Brain pericyte (primary cell): ENCODE measurements at places on chromosomes 12 and 14.

DNA sequence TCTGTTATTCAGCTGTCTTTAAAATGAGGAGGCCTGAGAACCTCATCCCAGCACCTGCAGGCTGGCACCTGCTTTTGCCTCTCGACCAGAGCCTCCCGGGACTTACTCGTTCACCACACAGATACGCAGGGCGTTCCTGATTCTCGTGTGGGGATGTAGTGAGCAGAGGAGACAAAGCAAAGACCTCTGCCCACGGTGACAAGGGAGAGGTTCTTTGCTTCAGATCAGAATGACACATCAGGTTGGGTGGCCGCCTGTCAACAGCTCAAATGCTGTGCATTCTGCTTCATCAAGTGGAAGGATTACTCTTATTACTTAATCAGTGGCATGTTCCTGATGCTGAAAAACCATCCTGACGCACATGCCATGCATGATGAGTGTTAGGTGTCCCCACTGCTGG is 24.4 kb downstream of the DEGS2 start:
- DNase-seq = no peak

GRCh38 chr14:100323121-100323941 is at the start of gene SLC25A47:
SLC25A47 (plus strand) TSS chr14:100323339; CDS start chr14:100323415, 76 bp downstream.
- no peak for DNase-seq

DNA sequence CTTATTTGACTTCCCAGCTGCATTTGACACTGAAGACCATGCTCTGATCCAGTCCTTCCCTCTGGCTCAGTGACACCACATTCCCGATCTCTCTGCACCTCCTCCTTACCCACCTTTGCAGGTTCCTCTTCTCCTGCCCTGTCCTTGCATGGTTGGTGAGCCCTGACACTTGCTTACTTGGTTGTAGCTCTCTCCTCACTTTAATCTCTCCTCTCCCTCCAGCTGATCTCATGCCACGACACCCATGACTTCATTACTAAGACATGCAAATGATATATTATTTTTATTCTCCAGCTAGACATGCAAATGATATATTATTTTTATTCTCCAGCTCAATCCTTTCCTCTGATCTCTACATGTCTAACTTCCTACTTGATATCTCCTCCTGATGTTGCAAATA is at the start of gene SERPINA9:
SERPINA9 (minus strand) TSS at position 175 of the 400 bp plus-strand sequence. CDS start 6,357 bp downstream, outside the sequence.
- no peak for DNase-seq

- no peak for DNase-seq
Observed at GRCh38 chr14:70183991-70184390, 4.8 kb downstream of the SLC8A3 start.

- DNase-seq = no peak
Observed at GRCh38 chr12:49552014-49552413, 13.2 kb downstream of the KCNH3 start.

DNA sequence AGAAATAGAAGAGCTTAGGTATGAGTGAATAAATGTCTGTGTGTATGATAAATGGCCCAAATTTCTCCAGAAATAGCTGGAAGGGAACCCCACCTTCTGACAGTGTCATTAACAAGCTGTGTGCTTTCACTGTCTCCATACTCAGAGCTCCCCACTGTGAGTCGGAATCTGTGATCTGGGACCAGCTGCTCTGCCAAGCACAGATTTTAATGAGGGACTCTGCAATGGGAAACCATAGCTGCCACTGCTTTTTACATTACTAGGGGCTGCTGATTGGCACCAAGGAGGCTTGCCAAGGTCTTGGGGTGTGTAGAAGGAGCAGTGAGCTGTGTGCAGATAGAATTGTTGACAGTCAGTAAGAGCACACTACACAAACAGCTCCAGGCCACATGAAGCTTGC is 244.2 kb upstream of the CCDC196 start:
- DNase-seq = no peak

GRCh38 chr12:25376407-25376806 is 125.7 kb upstream of the KRAS start:
- DNase-seq = no peak

DNA sequence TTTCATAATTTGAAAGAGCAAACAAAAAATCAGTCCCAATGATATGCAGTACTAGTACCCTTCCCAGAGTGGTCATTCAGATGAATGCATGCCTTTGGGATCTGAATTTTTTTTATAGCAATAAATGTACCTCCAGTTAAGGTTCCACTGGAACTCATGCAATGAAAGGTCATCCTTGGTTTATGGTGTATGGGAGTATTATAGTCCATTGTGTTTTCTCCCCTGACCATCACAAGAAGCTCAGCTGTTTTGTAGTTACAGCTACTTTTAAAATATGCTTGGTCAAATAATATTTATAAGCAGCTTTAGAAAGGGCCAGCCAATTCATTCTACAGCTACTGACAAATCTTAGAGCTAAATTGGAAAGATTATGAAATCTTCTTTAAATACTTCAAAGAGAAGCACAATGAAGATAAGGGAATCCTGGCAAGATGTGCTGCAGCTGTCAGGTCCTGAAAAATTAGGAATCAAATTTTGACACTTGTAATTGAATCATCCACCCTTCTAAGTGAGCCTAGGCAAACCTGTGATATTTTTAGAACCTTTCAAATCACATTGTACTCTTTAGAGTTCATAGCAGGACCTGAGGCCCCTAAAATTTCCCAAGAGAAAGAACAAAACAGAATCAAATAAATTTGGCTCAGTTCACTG is 46.5 kb downstream of the IFT81 start:
- no peak for DNase-seq

DNA sequence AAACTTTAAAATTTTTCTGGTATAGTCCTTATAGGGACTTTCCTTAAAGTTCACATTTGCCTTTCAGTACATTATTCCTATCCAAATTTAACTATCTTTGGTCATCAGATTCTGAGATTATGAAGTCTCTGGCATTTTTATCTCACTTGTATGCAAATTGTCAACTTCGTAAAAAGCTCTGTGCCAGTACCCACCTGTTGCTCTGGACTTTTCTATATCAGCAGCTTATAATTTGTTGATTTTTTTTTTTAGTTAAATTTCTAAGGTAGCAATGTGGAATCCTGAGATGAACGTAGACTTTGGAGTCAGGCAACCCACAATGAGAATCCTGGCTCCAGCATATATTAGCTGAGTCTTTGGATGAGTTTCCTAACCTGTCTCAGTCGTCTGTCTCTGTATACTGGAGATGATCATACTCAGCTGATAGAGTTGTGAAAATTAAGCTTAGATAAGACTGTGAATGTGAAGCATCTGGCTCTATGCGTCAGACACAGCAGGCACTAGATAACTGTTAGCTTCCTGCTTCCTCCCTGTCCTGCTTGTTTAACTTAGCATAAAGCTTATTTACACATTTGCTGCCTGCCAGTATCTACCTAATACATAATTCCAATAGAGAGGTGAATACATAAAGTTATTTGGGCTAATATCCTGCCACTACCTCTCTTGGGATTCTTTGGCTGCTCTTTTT is 59.8 kb downstream of the MARK3 start:
- DNase-seq = no peak

- no peak for DNase-seq
Observed at GRCh38 chr12:11150832-11151231, 16.4 kb upstream of the TAS2R30 start.

- DNase-seq = no peak
Observed at GRCh38 chr14:44662250-44662891, 155.3 kb upstream of the FSCB start.

- no peak for DNase-seq
Observed at GRCh38 chr14:72523424-72524294, 370.2 kb downstream of the DPF3 start.

GRCh38 chr14:91317381-91318308 is 73.1 kb upstream of the GPR68 start:
- DNase-seq = no peak

- DNase-seq = no peak
Observed at GRCh38 chr12:4615667-4616066, 33.2 kb downstream of the AKAP3 start.

- no peak for DNase-seq
Observed at GRCh38 chr12:25764409-25764808, 194.1 kb upstream of the RASSF8 start.

DNA sequence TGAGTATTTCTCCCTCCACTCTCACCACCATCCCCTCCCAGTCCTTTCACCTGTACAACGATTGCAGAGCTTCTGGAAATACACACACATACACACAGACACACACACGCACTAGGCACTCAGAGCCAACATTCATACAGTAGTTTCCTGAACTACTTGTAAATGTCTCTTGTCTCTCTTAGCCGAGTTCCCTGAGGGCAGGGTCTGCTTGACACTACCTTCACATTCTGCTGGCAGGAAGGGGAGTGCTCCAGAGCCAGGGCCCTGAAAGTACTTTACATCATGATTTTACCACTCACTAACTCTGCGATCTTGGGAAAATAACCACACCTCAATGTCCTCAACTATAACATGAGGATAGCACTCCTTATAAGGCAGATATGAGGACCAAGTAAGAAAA is 82.7 kb downstream of the GAS2L3 start:
- DNase-seq = no peak

- no peak for DNase-seq
Observed at GRCh38 chr12:47383942-47384341, 304.2 kb upstream of the AMIGO2 start.

DNA sequence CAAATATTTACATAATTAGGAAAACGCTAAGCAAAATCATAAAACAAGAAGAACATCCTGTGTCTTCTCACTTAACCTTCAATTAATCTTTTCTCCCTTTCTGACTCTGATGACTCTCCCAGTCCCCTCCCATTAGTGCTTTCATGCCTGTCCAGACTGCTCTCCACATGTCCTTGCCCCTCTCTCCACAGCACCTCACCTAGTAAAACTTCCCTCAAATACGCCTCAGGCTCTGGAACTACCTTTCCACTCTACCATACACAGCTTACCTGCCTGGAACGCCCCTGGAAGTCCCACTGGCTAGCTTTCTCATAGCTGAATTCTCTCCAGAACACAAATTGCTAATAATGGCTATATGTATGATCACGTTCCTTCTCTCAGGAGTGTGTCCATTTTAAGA is 44.7 kb downstream of the SLC5A8 start:
- DNase-seq = no peak

- DNase-seq = no peak
Observed at GRCh38 chr14:52923902-52924575, 26.8 kb downstream of the FERMT2 start.

DNA sequence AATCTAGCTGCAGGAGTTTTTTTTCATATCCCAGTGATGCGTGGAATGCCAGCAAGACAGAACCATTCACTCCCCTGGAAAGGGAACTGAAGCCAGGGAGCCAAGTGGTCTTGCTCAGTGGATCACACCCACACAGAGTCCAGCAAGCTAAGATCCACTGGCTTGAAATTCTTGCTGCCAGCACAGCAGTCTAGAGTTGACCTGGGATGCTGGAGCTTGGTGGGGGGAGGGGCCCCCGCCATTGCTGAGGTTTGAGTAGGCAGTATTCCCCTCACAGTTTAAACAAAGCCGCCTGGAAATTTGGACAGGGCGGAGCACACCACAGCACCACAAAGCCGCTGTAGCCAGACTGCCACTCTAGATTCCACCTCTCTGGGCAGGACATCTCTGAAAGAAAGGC is 86.9 kb upstream of the STXBP6 start:
- no peak for DNase-seq

GRCh38 chr12:24977711-24978110 is 28.8 kb upstream of the BCAT1 start:
- no peak for DNase-seq

DNA sequence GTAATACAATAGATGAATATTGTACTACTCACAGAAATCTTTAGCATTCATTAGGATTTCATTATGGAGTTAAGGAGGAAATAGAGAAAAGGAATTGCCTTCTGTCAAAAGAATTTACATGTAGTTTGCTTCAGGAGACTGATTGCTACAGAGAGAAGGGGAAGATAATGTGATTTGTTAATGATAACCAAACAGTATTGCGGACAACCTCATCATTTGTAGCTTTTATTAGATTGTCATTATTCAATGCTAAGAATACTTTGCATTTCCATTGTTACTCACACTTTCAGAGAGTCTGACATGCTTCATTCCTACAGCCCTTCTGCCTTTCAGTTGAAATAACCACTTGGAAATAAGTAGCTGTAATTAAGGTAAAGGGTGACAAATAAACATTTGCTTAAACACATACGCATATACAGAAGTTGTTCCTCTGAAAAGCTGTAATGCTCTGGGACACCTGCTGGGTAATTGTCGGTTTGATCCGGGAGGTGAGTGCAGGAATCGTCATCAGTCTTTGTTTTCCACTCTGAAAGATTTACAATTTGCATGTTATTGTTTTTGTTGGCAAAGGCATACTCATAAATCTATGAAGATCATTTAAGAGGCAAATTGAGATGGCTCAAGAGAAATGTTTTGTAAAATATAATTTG is 600.2 kb downstream of the TRHDE start:
- DNase-seq = no peak

- no peak for DNase-seq
Observed at GRCh38 chr14:78758333-78758732, 588.2 kb downstream of the NRXN3 start.

DNA sequence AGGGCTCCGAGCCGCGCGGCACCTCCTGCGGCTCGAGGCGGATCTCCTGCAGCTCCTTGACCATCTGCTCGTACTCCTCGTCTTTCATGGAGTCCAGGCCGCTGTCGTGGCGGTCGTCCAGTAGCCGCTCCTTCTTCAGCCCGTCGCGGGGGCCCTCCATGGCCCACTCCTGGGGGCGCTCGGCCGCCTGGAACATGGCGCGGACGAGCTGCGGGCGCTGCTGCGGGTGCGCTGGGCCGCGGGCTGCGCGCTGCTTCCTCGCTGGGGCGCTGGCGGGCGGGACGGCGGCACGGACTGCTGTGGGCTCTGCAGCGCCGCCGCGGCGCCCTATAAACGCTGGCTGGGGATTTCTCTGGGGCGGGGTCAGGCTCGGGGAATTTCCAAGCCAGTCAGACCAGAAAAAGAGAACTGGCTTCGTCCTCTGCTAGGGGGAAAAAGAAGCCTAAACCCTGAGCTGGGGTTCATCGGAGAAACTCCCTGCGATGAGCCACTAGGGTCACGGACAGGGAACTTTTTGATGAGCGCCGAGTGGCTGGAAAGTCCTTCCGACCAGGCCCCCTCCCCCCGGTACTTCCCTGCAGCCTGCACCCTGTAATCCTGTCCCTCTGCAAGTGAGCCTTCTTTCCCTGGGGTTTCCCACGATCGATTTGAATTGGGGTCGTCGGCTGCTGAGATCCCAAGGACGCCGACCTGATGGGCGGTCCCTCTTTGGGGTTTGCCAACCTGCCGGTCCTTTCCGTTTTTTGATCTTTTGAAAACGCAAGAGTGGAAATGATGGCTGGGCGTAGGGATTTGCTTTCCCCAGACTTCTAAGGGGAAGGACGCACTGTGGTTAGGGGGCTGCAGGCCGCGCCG is at the start of gene NFKBIA:
NFKBIA (minus strand) TSS at position 301 of the 855 bp plus-strand sequence; CDS start at position 196, 105 bp downstream.
- DNase-seq = peak; percentile 36
